ENCODE measurements at places on chromosomes 16 and 17.

DNA sequence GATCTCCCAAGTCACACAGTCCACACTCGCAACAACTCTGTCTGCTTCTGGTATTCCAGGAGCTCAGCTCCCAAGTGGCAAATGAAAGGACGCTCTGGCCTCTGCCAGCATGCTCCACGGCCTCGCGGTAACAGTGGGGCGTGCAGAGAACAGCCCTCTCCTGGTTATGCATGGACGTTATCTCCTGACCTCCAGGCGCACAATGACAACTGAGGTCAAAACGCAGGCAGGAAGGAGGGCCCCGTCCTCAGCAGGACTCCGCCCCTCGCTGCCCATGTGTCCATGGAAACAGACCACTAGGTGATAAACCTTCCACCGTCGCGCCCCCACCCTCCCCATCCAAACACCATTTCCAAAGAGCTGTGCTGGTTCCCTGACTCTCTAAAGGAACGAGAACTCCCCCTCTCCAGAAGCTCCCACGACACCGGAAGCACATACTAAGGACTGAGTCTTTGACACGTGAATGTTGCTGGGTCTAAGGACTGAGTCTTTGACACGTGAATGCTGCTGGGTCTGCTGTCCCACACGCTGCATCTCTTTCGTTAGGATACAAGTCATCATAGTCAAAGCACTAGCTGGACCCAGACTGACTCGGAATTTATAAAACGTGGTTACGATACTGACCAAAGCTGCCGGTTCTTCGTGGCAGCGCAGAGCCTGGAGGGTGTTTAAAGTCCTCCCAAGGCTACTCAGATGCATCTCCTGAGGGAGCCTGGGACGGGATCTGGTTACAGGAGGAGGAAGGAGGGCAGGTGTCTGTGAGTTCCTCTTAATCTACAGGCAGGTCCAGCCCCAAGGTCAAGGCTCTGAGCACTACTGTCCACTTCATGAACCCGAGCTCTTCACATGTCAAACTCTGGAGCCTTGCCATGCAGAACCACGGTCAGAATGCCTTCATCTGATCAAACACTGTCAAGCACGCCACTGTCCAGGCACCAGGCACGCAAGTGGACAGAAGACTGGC is 43.9 kb downstream of the KLHDC4 start:
- DNase-seq: peak; percentile 78

GRCh38 chr17:21282231-21282630 is 2.3 kb upstream of the MAP2K3 start:
- no peak for DNase-seq

- DNase-seq: no peak
Measured at GRCh38 chr17:42411361-42411760, 11.7 kb downstream of the CAVIN1 start.

DNA sequence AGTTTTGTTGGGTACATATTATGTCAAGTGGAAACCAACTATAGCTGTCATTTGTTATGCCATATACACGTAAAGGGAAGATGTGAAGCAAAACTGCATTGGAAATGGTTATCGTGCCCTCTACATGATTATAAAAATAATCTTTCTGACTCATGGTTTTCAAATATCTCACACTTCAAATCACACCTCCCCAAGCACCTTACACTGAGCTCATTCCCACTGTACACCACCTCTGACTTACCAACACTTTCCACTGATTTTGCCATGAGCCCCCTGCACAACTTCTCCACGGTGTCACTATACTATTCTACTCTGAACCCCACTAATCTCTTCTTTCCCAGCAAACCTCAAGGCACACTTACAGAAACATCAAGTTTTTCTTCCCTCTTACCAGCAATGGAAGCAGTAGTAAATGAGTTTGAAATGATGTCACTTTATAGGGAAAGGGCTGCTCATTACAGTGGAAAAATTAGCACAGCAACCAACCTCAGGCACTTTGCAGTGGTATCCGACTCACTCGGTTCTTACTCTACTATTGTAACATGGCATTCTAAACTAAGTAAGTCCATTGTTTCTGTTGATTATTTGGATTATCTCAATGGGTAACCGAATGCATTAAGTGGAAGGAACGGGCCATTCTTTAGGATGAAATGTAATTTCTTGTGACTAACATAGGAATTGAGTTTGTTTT is 18.7 kb downstream of the ZNF821 start:
- DNase-seq: no peak

- DNase-seq: no peak
Measured at GRCh38 chr17:78592991-78593329, 15.8 kb upstream of the DNAH17 start.

DNA sequence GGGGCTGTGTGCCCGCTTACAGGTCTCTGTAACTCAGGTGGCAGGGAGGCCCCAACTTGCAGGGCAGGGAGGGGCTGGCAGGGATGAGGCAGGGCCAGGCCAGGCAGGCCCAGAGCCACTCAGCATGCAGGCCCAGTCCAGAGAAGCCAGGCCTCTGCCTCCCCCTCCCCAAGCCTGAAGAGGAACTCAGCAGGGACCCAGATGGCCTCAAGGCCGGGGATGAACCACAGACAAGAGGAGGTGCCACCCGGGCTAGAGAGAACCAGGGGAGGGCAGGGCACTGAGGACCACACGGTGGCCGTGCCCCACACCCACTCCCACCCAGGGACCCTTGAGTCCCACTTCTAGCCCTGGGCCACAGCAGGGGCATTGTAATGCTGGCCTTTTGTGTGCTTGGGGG is 29.8 kb upstream of the EIF1 start:
- DNase-seq: no peak

- DNase-seq: peak; percentile 65
Measured at GRCh38 chr16:4372578-4373355, 1.1 kb downstream of the VASN start.

- peak; percentile 42 for DNase-seq
Measured at GRCh38 chr17:57955183-57955931, at the start of gene CUEDC1. CUEDC1 (minus strand) TSS chr17:57955412; CDS start chr17:57885564, 69,848 bp downstream.

DNA sequence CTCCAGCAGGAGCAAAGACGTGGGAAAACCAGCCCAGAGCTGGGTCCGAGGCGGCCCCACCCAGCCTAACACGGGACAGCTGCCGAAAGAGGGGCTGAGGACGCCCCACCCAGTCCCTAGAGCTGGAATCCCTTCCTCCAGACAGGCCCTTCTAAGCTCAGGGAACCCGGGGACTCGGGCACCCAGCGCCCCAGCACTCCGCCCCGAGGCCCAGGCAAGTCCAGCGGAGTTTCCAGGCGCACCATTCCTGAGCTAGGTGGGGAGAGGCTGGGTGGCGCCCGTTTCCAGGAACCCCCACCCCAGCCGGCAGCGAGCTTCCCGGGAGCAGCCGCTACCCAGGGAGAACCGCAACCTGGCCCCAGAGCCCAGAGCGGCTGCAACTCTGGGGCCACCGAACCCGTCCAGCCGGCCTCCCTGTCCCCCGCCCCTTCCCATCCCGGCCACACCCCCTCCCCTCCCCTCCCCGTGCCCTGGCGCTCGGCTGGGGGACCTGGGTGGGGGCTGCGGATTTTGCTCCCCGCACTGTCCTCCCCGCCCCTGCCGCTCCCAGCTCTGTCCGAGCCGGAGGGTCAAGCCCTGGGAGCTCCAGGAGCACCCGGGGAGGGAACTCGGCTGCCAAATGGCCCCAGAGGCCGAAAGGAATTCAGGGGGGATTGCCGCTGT is 536 bp downstream of the TMC6 start:
- DNase-seq: peak; percentile 44

DNA sequence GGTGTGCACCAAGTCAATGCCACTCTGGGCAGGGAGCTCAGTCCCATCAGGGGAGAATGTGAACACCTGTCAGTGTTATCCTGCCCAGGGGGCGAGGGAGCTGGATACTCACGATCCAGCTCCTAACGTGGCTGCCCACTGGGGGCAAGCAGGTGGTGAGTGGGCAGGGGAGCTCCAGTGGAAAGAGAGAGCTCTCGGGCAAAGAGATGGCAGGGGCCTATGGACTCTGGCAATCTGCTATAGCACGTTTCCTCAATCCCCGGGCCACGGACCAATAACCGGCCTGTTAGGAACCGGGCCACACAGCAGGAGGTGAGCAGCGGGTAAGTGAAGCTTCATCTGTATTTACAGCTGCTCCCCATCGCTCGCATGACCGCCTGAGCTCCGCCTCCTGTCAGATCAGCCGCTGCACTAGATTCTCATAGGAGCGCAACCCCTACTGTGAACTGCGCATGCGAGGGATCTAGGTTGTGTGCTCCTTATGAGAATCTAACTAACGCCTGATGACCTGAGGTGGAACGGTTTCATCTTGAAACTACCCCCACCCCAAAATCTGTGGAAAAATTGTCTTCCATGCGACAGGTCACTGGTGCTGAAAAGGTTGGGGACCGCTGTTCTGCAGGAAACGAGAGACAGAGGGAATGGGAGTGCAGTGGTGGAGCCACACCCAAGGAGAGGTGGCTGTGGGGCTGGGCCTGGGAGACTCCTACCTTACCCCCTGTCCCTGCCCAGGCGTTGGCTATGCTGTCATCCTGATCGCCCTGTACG is 15.6 kb downstream of the SLC6A2 start:
- no peak for DNase-seq

DNA sequence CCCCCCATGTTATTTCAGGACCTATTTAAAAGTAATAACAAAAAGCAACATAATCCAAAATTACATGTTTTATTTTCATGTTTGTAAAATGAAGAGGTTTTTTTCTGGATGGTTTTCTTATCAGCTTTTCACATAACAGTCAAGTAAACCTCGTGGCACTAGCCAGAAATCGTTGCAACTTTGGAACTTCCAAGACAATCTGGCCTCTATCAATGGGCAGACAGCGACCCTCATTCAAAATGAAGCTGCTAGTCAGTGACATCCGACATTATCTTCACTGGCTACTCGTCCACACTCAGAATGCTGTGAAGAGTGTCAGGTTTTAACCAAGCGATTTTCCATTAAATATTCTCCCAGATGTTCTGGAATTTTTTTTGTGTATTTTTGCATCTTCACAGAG is 22.7 kb downstream of the ZNF652 start:
- peak; percentile 67 for DNase-seq
